ENCODE measurements at places on chromosomes 6 and 20.

- DNase-seq, result no peak
Observed at GRCh38 chr6:155158030-155158843, 105.6 kb upstream of the CLDN20 start.

GRCh38 chr6:42791706-42792320, 10.0 kb downstream of the BICRAL start:
- no peak for DNase-seq

GRCh38 chr6:120248451-120248850, 898.9 kb upstream of the MAN1A1 start:
- DNase-seq, result no peak

DNA sequence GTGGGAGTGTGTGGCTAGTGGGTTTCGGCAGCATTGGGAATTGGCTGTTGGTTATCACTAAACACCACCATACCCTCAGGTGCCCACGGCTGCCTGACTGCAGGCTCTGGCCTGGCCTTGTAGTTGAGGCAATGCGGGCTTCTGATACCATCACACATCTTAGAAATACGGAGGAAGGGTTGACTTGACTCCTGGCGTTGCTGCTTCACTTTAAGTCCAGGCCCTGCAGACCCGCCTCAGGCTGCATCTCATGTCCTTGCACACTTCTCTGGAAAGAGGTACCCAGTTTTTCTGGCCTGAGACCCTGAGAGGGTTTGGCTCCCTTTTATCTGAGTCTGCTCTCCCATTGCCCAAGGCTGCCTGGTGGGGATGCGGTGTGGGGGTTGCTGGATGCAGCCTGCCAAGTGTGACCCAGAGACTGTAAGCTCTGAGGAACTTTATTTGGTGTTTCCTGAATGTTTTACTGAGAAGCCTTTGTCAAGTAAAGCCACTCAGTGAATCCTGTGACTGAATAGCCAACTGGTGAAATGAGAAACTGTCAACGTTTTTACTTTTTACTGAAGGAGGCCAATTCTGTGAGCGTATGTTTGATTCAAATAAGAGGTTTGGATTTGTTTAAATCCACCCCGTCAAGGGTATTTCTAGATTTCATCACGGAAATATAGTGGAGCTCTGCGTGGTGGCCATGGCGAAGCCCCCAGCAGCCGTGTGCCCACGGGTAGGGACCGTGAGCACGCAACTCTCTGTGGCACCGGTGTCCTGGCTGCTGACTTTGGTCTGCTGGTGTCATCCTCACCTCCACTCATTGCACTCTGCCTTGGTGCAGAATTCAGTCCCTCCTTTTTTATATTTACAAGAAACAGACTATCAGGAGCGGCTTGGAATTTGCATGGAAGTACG, 160.1 kb downstream of the DTNBP1 start:
- no peak for DNase-seq

DNA sequence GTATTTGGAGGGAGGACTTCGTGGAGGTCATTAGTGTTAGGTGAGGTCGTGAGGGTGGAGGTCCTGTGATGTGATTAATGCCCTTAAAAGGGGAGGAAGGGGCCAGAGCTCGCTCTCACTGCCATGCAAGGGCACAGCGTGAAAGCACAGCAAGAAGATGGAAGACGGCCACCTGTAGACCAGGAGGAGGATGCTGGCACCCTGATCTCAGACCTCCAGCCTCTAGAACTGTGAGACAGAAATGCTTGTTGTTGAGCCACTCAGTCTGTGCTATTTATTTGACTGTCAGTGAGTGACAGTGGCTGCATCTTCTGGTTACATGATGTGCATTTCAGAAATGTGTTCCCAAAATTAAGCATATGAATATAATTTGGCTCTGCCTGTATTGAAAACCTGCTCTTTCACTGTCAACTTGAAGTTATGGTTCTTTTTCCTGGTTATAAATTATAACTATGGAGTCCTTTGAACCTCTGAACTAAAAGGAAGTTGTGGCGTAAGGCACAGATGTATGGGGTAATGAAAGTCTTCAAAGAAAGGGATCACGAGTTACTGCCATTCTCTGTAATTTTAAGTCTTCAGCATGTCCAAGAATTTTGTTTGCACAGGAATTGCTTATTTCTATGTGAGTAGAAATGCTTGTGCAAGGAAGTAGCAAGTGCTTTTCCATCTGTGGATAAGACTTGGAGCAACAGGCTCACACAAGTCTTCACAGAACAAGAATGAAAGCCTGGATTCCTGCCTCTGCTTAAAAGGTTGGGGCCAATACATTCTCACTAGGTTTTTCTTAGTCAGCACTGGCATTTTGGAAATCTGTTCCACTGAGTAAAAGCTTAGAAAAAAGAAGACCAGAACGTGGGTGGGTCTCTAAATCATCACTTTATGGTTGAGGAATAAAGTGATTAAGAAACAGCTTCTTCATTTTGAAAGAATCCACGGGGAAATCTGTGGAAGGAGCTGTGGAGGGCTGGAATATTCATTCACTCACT, 10.3 kb downstream of the PPP1R14C start:
- no peak for DNase-seq

DNA sequence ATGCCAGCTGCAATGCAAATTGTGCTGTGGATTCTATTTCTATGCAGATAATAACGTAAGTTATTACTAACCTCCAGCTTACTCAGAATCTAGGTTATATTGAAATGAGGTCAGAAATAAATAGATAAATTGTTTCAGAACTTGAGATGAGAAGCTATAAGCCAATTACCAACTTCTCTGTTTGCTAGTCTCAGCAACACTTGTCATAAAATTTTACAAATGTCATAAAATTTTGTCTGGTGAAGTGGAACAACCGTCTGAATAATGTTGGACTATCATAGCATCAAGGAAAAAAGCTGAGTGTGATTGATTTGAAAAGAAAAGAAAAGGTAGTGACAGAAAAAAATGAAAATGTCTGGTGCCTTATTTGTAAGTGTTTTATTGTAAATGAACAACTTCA, 36.7 kb downstream of the COL9A1 start:
- no peak for DNase-seq

GRCh38 chr6:83954371-83954770, 79.2 kb upstream of the MRAP2 start:
- no peak for DNase-seq

- no peak for DNase-seq
Observed at GRCh38 chr20:57890202-57890800, 180.5 kb upstream of the PMEPA1 start.

- no peak for DNase-seq
Observed at GRCh38 chr20:40196846-40197436, 492.1 kb downstream of the MAFB start.

DNA sequence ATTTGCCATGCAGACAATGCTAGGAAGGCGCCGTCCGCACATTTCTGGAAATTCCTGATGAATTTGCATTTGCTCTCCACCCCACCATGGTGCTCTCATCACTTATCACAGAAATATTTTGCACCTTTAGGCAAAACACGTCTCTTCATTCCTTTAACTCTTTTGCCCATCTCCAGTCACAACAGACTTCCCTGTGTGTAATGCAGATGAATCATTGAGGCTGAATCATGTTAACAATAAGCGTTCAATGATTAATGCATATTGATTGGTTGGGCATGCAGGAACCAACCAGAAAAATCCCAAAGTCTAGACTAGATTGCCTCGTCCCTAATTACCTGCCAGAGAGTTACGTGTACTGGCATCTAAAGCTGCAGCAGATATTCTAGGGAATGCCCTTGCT, 80.0 kb upstream of the ATXN1 start:
- DNase-seq, result no peak

DNA sequence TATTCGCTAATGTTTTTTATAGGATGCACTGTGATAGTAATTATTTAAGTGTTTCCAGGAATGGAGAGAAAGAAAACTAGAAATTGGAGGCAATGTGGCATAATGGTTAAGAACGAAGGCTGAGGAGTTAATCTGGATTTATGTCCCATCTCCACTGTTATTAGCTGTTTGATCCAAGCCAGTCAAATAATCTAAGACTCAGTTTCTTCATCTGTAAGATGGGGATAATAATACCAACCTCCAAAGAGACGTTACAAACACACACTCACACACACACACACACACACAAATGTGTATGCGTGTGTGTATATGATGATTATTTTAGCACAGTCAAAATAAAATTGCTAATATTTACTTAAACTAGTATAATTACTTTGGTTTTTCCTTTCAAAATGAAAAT, 36.9 kb upstream of the TPD52L1 start:
- DNase-seq, result no peak

DNA sequence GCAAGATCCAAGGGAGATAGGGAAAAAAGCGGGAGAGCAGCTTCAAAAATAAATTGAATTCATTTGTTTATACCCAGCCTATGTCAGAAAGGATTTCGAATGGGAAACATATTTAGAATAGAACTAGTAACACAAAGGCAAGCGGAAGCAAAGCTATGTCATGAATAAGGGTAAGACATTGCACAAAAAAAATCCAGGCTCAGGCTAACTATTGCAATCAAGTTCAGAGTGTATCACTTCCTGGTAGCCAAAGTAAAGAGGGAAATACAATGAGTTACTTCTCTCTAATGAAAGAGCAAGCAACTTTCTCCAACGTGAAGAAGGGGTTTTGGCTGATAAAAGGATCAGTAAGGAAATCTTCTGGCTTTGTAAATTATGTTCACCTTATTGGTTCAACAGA, 212.8 kb downstream of the ZMYND8 start:
- no peak for DNase-seq

Measured in stimulated activated CD4-positive, alpha-beta T cell treated with anti-CD3 and anti-CD28 coated beads, Interleukin-2, amount 100 ng/mL, for 4 hours (primary cell).